T follicular helper cell (primary cell): ENCODE measurements at places on chromosomes 1 and 21.

DNA sequence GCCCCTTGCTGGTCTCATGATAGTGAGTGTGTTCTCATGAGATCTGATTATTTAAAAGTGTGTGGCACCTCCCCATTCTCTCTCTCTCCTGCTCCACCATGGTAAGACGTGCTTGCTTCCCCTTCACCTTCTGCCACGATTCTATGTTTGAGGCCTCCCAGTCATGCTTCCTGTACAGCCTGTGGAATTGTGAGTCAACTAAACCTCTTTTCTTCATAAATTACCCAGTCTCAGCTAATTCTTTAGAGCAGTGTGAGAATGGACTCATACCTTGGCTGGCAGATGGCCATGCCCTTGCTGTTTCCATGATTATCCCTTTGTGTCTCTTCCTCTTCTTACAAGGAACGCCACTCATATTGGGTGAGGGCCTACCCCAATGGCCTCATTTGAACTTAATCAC lies 40.3 kb downstream of the PSMG1 start:
- DNase-seq = no peak

DNA sequence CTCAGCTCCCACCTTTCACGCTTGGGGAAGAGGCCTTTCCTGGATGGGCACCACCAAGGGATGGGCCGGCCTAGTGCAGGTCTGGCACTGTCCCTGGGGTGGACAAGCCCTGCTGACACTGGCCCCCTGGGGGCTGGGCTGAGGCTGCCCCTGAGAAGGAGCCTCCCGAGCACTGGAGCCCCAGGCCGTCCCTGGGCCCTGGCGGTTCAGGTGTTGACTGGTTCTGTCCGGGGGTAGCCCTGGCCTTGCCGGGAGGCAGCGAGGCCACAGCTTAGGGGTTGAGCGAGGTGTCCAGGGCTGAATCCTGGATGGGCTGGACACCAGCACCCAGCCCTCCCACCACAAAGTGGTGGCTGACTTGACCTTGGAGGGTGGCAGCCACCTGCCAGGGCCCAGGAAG lies 49.7 kb upstream of the ACTRT2 start:
- DNase-seq = no peak

GRCh38 chr1:28132171-28133167 lies 44.0 kb downstream of the PTAFR start:
- DNase-seq = no peak

- DNase-seq = no peak
Observed at GRCh38 chr1:109011335-109011734, 30.6 kb downstream of the WDR47 start.
